ENCODE measurements at places on chromosomes 4 and X. TPM values are rescaled to one million over a fixed set of nuclear protein-coding genes. Genes with fewer than 3 reads are reported as not detected.

The CPE gene
- total RNA-seq: 1.5 TPM

The SSX3 gene
- not detected for total RNA-seq

The CXorf38 gene
- 10.8 TPM for total RNA-seq

The COQ2 gene
- 21.0 TPM for total RNA-seq

The TEX13D gene
- total RNA-seq: not detected

The AMER1 gene
- total RNA-seq: 3.0 TPM

The ADH6 gene
- total RNA-seq: 0.12 TPM

All from A549 treated with dexamethasone at 1 μM for 4 hours (cell line).